Esophagus mucosa (tissue), 1 donor: ENCODE measurements at places on chromosomes 1 and 21.
A peak's percentile ranks its signal among the peaks of the same experiment; 100 is the strongest.

- no peak for ATAC-seq
These were observed 40.9 kb downstream of the C1orf21 start for GRCh38 chr1:184427722-184428121.

DNA sequence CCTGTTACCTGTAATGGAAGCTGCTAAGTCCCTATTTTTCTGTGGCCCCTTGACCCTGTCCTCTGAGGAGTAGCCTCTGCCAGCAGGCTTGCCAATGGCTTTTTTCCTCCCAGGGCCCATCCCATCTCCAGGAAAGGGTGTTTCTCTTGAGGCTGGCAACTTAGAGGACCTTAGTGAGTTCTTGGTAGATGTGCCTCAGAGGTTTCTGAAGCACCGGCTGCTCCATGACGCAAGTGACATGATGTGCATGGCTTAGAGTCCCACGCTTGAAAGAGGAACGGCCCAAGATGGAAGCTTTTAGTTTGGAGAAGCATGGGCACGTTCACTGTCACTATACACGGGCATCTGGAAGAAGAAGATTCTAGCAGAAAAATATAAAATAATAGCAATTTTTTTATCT lies 63.0 kb downstream of the TGFB2 start:
- no peak for ATAC-seq

GRCh38 chr21:15333136-15333710 lies 268.4 kb upstream of the NRIP1 start:
- ATAC-seq: no peak

- no peak for ATAC-seq
These were observed 10.4 kb downstream of the STX6 start for GRCh38 chr1:181012203-181012745.

GRCh38 chr21:32587651-32588050 lies 2.3 kb upstream of the TCP10L start:
- no peak for ATAC-seq

DNA sequence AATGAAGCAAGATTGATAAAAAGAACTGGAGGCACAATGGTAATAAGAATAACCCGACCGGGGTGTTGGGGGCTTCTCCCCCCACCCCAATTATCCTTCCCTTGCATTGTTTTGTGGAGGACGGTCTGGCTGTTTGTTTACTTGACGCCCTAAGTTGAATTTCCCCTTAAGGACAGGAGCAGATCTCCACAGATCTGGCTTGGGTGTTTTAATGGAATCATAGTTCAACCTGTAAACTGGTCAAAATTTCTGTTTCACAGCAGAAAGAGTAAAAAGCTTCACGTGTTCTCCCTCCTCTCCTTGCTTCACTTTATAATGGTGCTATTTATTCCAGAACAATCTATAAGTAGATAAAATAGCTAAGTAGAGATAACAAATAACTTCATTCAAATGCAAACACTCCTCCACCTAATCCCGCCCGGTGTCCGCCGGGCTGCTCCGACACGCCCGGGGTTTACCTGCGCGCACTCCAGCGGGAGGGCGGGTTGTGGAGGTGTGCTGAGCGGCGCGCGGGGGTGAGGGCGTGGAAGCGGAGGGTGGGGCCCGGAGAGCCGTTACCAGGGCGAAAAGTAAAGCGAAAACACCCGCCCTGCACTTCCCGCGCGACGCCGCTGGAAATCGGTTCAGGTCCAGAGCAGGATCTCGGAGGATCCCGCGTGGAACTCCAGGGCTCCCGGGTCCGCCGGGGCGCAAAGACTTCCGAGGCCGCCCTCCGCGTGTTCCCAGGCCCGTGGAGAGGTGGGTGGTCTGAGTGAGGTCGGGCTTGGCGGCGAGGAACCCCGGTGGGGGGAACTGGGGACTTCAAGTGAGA lies 2.0 kb upstream of the ATF3 start:
- peak; percentile 68 for ATAC-seq

- no peak for ATAC-seq
These were observed 82.0 kb upstream of the GCLM start for GRCh38 chr1:93991271-93991670.

GRCh38 chr1:107444302-107444701 lies 303.5 kb downstream of the NTNG1 start:
- ATAC-seq: no peak

DNA sequence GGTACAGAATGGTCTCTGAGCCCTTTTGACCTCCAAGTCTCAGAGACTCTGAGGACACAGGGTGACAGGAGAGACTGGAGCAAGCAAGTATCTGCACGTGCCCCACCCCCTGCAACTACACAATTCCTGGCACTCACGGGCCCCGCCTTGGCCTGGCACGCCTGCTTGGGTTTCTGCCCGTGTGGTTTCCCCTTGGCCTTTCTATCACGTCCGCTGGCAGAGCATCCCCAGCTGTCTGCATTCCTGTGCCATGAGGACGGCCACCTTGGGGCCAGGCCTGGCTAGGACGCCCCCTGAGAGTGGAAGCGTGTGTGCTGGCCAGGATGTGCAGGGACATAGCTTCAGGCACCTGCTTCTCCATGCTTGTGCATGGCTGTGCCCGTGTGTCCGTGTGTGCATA lies 14.3 kb upstream of the EDN2 start:
- peak; percentile 42 for ATAC-seq

- ATAC-seq: no peak
These were observed 1135.2 kb downstream of the AMY1C start for GRCh38 chr1:104884939-104885338.

GRCh38 chr1:40382601-40383000 lies 9.1 kb downstream of the SMAP2 start:
- no peak for ATAC-seq

DNA sequence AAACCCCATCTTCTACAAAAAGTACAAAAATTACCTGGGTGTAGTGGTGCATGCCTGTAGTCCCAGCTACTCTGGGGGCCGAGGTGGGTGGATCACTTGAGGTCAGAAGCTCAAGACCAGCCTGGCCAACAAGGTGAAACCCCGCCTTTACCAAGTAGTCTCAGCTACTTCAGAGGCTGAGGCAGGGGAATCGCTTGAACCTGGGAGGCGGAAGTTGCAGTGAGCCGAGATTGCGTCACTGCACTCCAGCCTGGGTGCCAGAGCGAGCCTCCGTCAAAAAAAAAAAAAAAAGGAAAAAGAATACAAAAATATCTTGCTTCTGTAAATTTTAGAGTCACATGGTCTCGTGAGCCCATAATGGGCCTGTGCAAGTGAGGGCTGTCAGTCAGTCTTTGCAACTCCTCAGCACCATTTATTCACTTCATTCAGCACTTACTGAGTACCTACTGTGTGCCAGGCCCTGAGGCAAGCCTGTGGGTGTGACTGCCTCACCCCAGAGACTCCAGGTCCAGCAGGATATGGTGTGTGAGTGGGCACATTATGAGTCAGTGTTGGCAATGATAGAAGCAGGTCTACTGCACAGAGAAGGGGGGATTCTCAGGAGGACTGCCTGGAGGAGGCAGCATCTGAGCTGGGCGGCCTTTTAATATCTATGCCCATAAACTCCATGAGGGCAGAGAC lies 46.8 kb upstream of the TARDBP start:
- ATAC-seq: peak; percentile 37

- ATAC-seq: peak; percentile 84
These were observed 2.0 kb upstream of the TNFSF18 start for GRCh38 chr1:173052681-173053196.

DNA sequence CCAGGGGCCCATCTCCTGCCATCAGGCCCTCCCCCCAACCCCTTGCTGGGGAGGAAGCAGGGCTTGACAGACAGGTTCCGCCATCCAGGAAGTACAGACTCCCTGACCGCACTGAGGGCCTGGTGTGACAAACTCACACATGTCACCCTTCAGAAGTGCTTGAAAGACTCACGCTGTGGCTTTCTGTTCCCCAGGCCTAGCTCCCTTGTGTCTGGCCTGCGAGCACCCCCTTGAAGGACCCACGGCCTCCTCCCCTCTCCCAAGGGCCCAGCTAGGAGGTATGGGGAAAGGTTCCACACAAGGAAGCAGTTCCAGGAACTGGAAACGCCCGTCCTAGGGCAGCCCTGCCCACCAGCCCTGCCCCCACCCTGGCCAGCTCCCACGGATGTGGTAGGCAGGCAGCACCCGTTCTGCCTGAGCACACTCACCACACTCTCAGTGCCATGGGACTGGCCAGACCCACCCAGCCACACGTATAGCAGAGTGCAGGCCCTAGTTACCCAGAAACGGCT lies 26.7 kb downstream of the SLC2A1 start:
- ATAC-seq: peak; percentile 75

- no peak for ATAC-seq
These were observed 40.1 kb upstream of the LIN9 start for GRCh38 chr1:226349081-226349480.

- peak; percentile 68 for ATAC-seq
These were observed 172.0 kb upstream of the CAMK1G start for GRCh38 chr1:209411491-209411929.

- peak; percentile 58 for ATAC-seq
These were observed 5.5 kb upstream of the FOXD2 start for GRCh38 chr1:47432071-47433036.

DNA sequence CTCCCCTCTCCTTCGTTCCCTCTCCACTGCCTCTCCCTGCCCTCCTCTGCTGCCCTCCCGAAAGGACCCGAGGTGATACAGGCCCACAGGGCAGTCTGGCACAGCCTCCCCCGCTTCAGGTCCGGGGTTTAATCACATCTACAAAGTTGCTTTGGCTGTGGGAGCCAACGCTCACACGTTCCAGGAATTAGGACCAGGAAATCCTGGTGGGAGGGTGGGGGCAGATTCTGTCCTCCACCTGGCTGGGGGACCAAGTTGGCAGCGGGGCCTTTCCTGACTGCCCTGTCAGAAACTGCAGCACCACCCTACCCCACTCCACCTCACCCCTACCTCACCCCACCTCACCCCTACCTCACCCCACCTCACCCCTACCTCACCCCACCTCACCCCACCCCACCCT lies 95.1 kb downstream of the WDR4 start:
- ATAC-seq: peak; percentile 8

DNA sequence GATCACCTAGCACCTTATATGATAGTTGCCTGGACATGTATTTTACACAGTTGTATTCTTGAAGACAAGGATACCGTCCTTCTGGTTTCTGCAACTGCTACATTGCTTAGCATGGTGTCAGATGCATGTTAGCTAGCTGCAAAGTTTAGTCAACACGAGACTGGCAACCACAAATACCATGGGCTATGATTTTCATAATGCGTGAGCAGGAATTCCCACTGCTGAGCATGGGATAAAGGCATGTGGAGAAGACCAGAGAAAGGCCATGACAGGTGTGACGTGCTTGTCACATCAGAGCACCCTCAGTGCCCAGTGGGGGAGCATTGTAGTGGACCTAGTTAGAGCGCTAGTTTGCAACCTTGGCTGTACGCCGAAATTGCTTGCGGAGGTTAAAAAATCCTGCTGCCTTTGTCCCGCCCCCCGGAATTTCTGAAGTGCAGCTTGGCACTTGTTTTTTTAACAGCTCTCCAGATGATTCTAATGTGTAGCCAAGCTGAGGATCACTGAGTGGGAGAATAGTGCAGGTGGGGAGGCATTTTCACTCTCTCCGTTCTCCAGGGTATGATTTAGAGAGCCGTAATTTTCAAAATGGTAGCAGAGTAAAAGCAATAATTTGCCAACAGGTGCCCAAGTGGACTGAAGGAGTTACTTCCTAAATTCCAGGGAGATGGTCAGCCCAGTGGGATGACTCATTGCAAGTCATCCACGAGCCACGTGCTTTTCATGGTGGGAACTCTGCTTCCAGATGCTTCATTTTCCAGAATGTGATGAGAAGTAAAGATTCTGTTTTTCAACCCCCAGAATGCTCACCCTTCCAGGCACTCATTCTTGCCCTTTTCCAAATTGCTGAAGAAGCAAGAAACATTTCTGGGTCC lies 81.0 kb downstream of the CNIH3 start:
- ATAC-seq: no peak

DNA sequence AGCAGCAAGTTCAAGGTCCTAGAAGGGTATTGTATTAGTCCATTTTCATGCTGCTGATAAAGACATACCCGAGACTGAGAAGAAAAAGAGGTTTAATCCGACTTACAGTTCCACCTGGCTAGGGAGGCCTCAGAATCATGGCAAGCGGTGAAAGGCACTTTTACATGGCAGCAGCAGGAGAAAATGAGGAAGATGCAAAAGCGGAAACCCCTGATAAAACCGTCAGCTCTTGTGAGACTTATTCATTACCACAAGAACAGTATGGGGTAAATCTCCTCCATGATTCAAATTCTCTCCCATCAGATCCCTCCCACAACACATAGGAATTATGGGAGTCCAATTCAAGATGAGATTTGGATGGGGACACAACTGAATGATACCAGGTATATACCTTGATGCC lies 409.5 kb downstream of the NTNG1 start:
- ATAC-seq: no peak

DNA sequence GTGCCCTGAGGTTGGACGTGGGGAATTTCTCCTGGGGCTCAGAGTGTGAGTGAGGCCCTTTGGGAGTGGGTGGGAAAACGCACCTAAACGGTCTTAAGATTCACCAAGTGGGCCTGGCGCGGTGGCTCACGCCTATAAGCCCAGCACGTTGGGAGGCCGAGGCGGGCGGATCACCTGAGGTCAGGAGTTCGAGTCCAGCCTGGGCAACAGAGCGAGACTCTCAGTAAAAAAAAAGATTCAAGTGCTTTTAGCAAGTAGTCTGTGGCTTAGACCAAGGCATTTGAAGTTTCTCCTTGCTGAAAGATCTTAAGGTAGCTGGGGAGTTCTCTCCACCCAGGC lies 1.4 kb downstream of the RPS8 start:
- ATAC-seq: no peak

DNA sequence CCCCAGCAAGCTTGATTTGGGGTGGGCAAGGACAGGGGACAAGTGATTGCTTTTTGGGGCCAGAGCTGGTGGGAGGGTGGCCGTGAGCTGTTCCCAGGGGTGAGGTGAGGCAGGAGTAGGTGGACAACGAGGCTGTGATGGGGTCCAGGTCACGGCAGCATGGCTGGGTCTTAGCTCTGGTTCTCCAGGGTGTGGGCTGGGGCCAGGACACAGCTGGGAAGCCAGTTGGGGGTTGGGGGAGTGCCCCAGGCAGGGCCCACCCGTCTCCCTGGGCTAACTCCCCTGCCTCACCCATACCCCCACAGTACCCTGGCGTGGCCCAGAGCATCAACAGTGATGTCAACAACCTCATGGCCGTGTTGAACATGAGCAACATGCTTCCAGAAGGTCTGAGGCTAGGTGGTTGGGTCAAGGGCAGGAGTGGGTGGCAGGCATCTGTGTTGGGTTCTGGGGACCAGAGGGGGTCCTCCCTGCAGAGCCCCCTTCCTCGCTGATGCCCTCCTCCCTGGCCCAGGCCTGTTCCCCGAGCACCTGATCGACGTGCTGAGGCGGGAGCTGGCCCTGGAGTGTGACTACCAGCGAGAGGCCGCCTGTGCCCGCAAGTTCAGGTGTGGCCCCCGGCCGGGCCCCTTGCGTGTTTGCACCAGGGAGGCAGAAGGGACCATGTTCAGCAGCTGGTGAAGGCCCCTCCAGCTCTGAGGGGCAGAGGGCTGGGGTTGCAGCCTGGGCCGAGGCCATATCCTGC lies 43.3 kb downstream of the COQ8A start:
- ATAC-seq: no peak

DNA sequence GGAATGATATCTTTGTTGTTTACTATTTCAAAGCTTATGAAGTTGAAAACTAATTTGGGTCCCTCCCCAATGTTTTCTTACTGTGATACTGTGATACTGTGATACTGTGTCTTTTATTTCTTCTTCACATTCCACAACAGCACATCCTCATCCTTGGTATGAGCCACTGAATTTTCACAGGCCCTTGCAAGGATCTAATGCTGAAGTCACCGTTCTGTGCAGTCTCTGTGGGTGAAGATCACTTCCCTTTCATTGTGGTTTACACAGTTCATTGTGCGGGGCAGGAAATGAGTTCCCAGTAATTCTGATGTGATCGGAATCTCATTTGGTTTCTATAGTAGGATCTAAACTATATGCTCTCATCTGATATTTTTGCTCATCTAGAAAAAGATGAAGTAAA lies 32.1 kb upstream of the PAXBP1 start:
- ATAC-seq: no peak

- no peak for ATAC-seq
These were observed 1579.9 kb downstream of the MRPL39 start for GRCh38 chr21:24027396-24027795.
